ENCODE measurements at places on chromosomes 3 and 15.

DNA sequence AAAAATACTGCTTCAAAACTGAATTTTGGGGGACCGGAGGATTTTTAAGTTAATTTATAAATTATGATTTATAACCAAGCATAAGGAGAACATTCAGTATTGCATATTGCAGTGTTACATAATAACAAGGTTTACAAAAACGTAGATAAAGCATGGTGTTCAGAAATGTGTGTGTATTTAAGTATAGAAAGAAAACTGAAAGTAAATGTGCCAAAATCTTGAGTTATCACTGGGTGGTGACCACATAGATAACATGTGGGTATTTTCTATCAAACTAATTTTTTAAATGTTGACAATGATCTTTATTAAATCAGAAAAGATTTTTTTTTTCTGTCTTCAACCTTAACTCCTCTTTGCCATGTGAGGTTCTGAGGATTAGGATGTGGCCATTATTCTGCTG is 32.6 kb downstream of the EIF2AK4 start:
- DNase-seq: no peak

DNA sequence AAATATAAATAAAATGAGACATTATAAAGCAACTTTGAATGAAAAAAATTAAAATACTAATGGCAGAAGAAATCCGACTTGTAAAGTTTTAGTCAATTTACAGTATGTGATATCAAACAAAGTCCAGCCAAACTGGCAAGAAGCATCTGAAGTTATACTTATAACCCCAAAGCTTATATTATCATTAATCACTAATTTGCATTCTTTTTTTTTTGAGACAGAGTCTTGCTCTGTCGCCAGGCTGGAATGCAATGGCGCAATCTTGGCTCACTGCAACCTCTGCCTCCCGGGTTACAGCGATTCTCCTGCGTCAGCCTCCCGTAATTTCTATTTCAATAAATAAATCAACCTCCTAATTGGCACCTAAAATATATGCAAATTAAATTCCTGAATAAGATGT is 80.1 kb downstream of the AQR start:
- DNase-seq: no peak

GRCh38 chr3:172370419-172370818 is 77.8 kb downstream of the GHSR start:
- no peak for DNase-seq

GRCh38 chr3:95725770-95726169 is 1088.6 kb upstream of the EPHA6 start:
- DNase-seq: no peak

- DNase-seq: no peak
Measured at GRCh38 chr3:32457971-32458471, 44.6 kb downstream of the CMTM6 start.

DNA sequence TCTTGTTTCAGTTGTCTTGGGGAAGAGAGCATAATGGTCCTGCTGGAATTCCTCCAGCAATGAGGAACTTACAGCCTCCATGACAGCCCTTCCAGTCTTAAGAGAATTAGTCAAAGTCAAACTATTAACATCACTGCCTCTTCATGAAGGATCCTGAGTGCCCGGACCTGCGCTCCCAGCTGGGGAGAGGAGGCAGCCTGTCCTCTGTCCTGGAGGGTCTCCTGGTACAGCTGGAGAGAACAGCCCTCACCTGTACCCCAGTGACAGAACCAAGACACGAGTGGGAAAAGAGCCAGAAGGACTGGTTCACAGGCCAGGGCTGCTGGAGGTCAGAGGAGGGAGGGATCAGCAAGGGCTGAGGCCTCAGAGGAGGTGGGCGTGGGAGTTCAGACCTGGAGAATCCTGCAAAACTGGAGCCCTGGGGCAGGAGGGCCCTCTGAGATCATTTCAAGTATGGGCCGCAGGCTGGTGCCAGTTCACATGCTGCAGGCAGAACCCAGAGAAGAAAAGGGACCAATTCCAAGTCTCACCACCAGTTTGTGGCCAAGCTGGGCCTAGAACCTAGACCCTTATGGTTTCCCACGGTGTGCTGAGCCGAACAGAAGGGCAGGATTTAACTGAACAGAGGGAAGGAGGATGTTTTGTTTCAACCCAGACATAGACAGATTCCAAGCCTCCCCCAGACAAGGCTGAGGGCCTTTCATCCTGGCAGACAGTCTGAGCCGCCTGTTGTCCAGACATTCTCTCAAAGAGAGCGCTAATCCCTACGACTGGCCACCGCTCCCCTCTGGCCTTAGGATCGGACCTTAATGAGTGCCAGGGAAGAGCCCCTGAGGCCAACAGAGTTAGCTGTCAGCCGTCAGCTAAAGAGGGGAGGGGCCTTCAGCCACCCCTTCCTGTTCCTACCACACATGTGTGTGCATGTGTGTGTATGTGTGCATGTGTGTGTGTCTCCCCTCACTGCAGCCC is 18.2 kb downstream of the LOXL1 start:
- DNase-seq: no peak

GRCh38 chr3:71317749-71318457 is 265.6 kb downstream of the FOXP1 start:
- DNase-seq: no peak

- no peak for DNase-seq
Measured at GRCh38 chr3:127043731-127044510, 61.0 kb downstream of the PLXNA1 start.

DNA sequence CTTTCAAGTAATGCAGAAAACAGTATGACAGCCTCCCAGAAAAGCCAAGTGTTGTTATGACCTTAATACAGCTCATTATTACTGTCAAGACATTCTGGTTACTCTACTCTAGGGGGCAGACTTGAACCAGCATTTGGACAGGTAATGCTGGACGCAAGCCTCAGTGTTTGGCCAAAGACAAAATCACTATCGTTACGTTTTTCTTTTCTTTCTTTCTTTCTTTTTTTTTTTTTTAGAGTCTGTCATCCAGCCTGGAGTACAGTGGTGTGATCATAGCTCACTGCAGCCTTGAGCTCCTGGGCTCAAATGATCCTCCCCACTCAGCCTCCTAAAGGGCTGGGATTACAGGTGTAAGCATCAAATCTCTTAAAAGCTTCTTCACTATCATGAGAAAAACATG is 29.4 kb upstream of the TMEM45A start:
- DNase-seq: peak; percentile 57

GRCh38 chr3:58783845-58784244 is 117.3 kb upstream of the FAM3D start:
- no peak for DNase-seq

DNA sequence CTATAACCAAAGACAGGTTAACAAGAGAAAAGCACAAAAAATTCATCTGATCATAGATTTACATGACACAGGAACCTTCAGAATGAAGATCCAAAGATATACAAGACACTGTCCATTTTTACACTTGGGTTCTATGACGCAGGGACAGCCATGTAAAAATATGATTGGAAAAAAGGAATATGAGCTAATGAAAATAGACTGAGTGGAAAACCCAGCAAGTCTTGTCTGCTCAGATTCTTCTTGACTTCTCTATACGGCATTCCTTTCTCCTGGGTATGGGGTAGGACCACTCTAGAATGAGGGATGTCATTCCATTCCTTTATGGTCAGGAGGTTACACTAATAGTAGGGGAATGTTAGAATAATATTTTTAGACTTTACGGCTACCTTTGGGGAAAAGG is 46.9 kb downstream of the WDR49 start:
- DNase-seq: no peak

DNA sequence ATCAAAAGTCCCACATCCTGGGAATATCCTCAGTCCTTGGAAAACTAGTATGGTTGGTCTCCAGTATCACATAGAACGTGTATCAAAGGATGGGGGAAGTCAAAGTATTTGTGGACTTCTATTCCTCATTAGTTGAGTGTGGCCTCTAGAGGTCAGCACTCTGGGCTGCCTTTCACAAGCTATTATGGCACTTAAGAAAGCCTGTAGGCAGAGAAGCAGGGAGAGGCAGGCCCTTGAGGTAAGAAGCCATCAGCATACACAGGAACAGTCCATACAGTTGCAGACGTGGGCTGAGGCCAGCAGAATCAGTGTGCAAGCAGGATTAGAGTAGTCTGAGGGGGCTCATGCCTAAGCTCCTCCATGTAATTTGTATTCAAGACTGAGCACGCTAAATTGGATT is 341.7 kb downstream of the CLSTN2 start:
- DNase-seq: peak; percentile 19

DNA sequence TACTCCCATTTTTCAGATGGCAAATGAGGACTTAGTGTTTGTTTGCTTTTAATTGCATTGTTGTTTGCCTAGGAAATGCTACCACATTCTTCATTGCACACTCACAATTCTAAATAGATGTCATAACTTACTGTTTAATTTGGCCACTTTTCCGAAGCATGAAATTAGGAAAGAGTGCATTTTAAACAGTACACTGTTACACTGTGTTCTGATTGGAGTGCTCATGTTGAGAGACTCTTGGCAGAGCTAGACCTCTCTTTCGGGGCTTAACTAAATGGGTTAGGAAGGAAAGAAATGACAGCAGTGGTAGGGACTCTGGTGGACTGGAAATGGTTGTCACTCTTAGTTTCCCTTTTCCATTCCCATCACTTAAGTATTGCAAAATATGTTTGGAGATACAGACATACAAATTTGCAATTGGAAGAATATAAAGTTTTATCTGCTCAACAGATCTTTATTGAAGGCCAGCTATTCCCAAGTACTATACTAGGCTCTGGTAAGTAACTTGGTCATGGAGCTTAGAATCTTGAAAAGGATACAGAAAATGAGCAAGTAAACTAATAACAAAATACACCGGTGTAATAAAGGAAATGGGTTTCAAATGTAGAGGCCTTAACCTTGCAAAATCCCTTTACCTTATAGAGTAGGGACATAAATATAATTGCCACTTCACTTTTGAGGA is 90.2 kb downstream of the DCUN1D1 start:
- DNase-seq: no peak

GRCh38 chr3:72797773-72798543 is 50.3 kb downstream of the SHQ1 start:
- DNase-seq: peak; percentile 62

DNA sequence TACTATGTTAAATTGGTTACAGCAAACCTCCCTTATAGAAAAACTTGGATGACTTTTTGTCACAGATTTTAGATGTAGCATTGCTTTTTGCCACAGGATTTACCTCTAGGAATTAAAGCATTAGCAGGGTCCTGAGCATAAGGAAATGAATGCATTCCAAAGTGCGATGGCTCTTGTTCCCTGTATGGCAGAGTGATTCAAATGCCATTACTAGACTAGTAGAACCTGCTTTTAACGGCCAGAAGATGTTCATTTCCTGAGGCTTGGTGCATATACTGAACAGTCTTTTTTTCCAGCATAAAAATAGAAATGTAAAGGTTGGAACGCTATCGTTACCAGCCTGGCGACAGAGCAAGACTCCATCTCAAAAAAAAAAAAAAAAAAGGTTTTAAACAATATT is 59.4 kb downstream of the WNT5A start:
- no peak for DNase-seq

Measured in brain microvascular endothelial cell (primary cell).